ENCODE measurements at places on chromosomes 7 and 10.

DNA sequence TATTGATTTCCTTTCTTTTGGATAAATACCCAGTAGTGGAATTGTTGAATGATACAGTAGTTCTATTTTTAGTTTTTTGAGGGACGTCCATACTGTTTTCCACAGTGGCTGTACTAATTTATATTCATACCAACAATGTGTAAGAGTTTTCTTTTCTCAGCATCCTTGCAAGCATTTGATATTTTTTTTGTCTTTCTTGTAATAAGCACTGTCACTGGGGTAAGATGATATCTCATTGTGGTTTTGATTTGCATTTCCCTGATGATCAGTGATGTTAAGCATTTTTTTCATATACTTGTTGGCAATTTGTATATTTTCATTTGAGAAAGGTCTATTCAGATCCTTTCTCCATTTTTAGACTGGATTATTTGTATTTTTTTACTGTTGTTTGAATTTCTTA is 308.7 kb downstream of the PTEN start:
- DNase-seq: no peak

DNA sequence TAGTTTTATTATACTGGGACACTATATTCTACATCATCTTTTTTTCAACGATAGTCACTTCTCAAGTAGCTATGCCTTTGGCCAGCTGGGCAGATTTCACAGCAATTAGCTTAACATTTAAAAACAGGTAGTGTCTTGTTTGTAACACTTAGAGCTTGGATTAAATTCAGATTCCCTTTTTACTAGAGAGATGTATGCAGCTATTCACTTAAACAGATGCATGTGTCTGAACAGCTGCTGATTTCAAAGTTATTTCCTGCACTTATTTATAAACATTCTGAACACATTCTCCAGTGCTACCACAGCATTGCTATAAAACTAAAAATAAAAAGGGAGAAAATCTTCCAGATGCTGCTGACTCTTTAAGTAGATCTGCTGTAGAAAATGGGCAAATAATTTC is 637.2 kb downstream of the POM121L12 start:
- no peak for DNase-seq

- no peak for DNase-seq
Measured at GRCh38 chr10:70053841-70054288, 1.2 kb downstream of the MACROH2A2 start.

DNA sequence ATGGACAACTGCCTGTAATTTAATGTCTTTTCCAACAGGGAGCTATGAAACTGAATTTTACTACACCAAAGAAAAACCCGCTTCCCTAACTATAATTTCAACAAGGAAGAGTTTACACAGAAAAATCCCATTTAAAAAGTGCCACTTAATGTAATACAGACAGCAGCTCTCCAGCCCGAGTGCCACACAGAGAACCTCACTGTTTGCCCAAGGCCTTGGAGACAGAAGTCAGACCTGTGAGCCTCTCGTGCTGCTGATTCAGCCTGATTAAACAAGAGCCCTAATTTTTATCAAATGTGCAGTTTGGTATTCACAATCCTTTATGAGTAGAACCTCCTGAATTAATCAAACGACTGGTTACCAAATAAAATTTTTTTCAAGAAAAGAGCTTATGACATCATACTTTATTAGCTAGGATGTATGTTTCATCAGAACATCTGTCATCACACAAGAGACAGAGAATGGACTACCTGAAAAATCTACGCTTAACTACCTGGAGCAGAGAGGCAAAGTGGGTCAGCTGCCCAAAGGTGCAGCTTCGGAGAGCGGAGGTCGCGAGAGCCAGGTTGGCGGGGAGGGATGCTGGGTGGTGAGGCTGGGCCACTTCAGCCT is 543.6 kb downstream of the SDK1 start:
- peak; percentile 34 for DNase-seq

GRCh38 chr7:99363286-99363685 is 11.2 kb upstream of the ARPC1B start:
- no peak for DNase-seq

DNA sequence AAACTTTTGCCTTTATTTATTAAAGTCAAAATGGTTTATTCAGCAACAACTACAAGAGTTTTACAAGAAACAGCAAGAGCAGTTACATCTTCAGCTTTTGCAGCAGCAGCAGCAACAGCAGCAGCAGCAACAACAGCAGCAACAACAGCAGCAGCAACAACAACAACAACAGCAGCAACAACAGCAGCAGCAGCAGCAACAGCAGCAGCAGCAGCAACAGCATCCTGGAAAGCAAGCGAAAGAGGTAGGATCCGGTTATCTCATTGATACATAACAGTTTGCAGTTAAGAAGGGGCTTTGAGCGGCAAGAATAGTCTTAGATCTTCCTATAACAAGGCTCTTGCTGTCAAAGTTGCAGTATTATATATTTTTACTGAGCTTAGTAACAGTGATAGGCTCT is 215.1 kb downstream of the FOXP2 start:
- DNase-seq: no peak

- DNase-seq: no peak
Measured at GRCh38 chr10:99784727-99785441, 2.4 kb downstream of the ABCC2 start.

- DNase-seq: no peak
Measured at GRCh38 chr10:33307835-33308234, 26.6 kb downstream of the NRP1 start.

GRCh38 chr7:158666401-158666800 is 38.2 kb downstream of the NCAPG2 start:
- DNase-seq: no peak

DNA sequence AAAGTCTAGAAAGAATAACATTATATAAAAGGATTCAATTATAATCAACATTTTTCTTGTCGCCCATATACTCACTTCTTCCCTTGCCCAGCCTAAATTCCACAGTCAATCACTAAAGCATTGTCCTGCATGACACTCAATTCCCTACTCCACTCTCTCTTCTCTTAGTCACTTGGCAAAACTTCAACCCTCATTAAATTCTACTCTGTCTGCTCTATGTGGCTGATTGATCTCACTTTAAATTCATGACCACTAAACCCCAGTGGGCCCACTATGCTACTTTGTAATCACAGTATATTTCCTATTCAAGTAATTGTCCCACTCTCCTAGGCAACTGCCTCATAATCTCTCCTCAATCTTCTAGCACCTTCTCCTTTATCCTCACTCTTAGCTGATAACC is 54.1 kb downstream of the MTERF1 start:
- no peak for DNase-seq

- DNase-seq: no peak
Measured at GRCh38 chr7:2154121-2154520, 78.6 kb downstream of the MAD1L1 start.

GRCh38 chr10:1240341-1240775 is 184.2 kb downstream of the WDR37 start:
- DNase-seq: no peak

DNA sequence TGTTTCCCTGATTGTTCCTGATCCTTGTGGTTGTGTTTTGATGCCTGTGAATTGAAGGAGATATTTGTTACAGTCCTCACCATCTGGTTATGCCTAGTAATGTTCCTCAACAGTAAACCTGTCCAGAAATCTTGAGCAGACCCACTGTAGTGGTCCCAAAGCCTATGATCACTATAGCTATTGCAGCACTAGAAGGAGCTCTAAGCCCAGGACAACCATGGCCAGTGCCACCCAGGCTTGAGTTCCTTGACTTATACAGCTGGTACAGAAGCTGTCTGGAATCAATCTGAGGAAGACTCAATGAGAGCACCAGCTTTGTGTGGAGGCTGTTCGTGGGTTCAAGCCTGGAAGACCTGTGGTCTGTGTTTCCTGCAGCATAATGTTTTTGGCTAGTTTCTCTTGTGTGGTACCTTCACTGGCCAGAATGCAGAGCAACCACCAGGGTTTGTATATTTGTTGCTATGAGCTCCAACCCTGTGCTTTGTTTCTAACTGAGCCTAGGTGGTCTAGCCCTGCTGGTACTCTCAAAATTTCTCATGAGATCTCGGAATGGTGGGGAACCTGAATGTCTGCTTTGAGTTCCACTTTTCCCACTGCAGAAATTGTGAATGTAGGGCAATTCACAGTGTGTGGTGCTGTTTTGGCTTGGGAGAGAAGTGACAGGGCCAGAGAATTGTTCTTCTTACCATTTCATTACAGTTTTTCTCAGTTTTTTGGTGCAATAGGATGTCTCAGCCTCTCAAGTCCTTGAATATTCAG is 355.2 kb downstream of the SUGCT start:
- no peak for DNase-seq

- DNase-seq: no peak
Measured at GRCh38 chr10:101079874-101080273, 18.1 kb downstream of the KAZALD1 start.

GRCh38 chr10:121310151-121310711 is 288.0 kb downstream of the FGFR2 start:
- no peak for DNase-seq

DNA sequence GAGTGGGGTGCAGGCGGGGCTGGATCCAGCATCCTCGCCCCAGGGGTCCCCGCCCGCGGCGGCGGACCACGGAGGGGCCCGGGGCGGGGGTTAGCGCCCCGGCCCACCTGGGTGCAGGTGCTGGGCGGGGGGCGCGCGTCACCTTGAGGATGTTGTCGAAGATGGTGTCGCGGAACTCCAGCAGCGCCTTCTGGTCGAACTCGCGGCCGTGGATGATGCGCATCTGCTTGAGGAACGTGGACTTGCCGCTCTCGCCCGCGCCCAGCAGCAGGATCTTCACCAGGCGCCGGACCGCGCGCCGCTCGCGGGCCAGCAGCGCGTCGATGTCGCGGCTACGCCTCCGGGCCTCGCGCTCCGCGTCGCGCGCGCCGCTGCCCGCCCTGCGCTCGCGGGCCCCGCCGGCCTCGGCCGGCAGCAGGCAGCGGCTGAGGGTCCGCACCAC is 376 bp downstream of the GNA12 start:
- DNase-seq: peak; percentile 40

GRCh38 chr10:126840576-126841135 is 64.6 kb upstream of the DOCK1 start:
- no peak for DNase-seq

DNA sequence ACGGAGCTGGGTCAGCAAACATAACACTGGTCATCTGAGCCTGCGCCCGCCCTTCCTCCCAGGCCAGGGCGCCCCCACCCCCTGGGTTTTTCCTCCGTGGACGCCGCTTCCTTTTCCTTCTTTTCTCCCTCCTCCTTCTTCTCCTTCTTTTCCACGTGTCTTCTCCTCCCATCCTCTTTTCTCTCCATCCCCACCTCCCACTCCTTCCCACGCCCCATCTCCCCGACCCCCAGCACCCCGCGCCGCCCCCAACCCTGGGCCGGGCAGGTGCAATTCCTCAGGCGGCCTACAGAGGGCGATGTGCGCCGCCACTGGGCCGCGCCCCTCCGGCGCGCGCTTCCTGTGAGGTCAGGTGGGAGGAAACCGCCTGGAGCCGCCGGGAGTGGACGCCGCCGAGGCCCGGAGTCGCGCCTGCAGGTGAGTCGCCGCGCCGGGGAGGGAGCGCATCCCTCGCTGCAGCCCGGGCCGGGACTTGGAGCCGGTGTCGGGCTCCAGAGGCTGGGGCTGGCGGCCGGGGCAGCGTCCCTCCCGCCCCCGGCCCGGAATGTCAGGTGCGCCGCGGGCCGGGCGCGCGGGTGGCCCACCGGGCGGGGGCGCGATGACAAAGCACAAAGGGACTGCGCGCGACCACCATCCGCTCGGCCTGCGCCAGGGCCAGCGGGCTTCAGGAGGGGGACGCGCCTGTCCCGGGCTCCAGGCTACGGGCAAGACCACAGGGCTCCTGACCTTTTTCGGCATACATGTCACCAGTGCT is at the start of gene FAM241B:
Gene FAM241B, plus strand, starts transcription at position 351 of the 754 bp plus-strand sequence. CDS start 1,497 bp downstream, outside the sequence.
- DNase-seq: peak; percentile 94

DNA sequence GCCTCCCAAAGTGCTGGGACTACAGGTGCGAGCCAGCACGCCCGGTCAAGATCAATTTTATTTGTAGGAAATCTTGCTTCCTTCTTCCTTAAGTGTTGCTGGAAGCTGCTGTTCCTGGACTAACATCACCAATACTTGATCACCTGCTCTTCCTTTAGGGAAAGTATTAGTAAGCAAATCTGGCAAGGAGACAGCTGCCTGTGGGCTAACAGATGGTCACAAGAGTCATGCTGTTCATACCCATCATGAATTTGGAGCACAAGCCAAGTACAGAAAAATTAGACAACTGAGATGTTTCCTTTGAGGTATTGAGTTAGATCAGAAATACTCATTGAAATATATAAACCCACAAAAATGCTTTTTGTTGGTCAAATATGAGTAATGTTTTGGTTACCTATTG is 27.9 kb downstream of the BAIAP2L1 start:
- DNase-seq: no peak

Data from upper lobe of left lung (tissue), 6 donors.